Stimulated activated CD4-positive, alpha-beta T cell treated with anti-CD3 and anti-CD28 coated beads, Interleukin-4, amount 100 ng/mL, for 4 hours (primary cell): ENCODE measurements at places on chromosomes 5 and 9.
A peak's percentile ranks its signal among the peaks of the same experiment; 100 is the strongest.

DNA sequence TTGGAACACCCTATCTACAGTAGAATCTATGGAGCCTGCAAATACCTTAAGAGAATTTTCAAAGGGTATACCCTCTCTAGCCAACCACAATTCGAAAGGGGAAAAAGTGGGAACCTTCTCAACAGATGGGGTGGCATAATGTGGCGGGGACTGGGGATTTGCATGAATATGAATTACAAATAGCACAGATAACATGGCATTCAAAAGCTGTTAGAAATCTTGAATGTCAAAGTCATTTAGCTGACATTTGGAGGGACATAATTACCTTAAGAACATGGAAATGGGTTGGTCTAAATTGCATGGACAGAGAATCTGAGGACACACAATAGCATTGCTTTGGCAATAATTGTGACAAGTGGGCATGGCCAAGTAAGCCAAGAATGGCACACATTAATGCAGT, 23.2 kb upstream of the TYRP1 start:
- no peak for DNase-seq

DNA sequence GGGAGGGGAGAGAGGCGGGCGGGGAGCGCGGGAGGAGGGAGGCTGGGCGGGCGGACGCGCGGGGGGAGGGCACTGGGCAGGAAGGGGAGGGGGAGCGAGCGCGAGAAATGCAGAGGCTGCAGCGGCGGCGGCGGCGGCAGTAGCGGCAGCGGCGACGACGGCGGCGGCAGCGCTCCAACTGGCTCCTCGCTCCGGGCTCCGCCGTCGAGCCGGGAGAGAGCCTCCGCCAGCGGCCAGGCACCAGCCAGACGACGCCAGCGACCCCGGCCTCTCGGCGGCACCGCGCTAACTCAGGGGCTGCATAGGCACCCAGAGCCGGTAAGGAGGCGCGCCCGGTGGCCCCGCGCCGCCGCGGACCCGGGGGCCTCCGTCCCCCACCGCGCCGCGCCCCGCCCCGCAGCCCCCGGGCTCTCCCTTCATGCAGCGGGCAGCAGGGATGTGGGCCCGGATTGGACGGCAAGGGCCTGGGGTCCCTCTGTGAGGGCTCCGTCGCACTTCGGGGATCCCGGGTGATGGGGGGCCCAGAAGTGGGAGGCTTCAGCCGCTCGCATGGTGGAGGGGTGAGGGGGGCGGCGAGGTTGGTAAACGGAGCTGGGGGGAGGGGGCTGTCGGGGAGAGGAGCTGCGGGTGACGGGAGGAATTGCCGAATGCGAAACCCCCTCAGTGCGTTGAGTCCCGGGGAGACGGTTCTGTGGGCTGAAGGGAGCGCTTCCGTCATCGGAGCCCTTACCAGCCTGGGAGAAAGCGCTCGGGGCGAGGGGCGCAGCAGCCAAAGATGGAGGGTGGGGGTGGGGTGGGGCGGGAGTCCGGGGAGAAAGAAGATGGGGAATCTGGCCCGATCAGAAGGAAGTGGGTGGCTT, at the start of gene BASP1:
BASP1 (plus strand) TSS at position 139 of the 860 bp plus-strand sequence. CDS start 57,586 bp downstream, outside the sequence.
- DNase-seq: peak; percentile 44

DNA sequence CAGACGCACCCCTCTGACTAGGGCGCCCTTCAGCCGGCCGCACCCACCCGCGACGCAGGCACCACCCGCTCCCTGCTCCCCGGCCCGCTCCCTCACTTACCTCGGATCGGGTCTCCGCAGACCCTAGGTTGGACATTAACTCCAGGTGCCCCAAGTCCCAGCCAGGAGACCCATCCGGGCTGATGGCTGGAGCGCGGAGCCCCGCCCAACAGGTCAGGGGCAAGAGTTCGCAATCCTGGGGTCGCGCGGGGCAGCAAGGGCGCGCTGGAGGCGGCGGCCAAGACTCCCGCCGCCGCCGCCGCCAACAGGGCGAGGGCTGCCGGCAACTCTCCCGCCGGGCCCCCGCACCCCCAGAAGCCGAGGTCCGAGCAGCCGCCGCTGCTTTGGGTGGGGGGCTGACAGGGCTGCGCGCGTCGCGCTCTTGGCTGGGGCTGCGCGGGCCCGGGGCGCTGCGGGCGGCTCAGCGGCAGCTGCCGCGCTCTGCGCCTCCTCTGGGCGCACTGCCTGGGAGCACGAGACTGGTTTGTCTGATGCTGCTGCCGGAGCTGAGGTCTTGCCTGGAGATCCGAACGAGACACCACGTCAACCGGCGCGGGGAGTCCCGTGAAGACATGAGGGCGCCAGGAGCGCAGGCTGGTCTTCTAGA, at the start of gene GDNF:
GDNF (minus strand) TSS at position 635 of the 646 bp plus-strand sequence. CDS start 5,245 bp downstream, outside the sequence.
- DNase-seq: no peak

DNA sequence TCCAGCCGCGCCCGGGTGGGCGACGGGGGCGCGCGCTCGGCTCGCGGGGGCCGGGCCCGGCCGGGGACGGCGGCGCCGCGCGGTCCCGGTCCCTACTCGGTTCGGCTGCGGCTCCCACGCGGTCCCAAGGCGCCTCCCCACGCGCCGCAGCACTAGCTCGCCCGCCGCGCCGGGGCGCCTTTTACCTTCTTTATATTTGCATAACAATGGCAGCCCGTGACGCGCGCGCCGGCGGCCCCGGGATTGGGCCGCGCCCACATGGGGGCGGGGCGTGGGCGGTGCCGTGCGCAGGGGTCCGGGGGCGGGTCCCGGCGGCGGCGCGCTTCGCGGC, at the start of gene NRARP:
NRARP (minus strand) TSS at position 154 of the 331 bp plus-strand sequence. CDS start 343 bp downstream, outside the sequence.
- DNase-seq: peak; percentile 92

GRCh38 chr9:78692871-78693270, 395.9 kb downstream of the PSAT1 start:
- no peak for DNase-seq

DNA sequence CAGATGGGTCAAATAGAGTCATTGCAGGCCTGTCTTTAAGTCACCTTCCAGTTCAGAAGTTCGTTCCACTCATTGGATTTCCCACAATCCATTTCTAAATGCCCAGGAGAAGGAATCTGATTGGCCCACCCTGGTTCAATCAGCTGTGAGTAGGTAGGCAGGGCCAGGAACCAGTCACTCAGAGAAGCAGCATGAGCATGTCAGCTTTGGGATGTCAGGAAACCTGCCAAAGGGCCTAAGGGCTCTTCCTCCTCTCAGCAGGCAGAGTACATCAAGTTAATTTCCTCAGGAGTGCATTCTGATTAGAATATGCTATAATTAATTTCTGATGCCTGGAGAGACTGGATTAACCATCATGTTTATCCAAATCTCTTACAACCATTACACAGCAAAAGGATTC, 412.9 kb upstream of the CCNH start:
- no peak for DNase-seq

- no peak for DNase-seq
These were observed 2.4 kb downstream of the BICD2 start for GRCh38 chr9:92762196-92762595.

DNA sequence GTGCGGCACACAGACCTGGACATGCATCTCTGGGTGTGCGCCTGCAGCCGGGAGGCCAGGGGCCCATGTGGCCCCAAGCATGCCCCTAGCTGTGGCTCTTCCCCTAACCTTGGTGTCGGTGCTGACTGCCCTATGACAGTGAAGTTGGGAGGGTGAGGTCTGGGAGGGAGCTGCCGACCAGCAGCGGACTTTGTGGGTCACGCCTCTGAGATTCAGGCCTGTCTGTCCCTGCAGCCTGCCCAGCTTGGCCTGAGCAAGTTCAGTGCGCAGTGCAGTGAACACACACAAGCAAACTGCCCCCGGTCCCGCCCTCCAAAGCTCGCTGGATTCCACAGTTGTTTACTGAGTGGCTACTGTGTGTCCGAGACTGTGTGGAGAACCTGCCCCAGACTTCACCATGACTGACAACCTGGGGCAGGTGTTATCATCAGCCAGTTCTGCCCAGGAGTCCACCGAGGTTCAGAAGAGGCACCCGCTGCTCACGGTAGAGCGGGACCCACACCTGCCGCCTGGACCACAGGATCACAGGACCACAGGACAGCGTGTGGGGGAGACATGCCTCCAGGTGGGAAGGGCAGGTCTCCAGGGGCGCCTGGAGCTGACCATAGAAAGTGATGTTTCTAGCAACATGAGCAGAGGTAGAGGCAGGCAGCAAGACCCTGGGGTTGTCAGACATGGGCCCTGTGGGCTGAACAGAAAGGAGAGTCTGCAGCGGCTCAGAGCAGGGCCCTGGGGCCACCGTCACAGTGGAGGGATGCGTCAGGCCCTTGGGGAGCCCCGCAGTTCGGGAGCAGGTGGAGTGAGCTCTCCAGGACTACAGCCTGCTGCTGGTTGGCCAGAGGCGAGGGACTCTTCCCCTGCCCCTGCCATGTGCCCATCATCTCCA, 105.1 kb downstream of the PHF2 start:
- no peak for DNase-seq

DNA sequence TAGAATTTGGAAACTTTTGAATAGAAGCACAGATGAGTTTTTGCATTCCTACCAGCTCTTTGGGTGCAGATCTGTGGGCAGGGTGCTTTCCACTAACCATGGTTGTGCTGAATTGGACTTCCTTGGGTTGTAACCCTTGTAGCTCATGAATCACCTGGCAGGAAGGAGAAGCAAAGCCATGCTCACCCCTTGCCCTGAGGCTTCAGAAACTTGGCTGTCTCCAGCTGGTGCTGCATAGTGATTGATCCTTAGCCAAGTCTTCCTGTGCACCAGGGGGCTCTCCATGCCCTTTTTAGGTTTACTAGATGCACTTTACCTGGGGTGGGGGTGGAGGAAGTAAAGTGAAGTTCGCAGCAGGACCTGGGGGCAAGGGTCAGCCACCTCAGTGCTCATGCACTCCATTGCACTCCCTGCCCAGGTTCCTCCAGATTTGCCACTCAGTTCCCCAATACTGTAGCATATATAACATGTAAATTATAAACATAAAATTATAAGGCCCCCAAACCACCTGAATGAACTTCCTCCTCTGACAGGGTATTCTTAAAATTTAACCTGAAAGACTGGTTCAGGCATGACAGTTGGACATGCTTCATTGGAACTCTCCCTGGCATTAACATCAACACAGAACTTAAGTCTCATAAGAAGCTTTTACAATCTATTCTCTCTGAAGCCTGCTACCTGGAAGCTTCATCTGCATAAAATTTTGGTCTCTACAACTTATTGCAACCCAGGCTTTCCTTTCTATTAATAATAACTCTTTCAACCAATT, 25.8 kb upstream of the IFNA14 start:
- DNase-seq: no peak

DNA sequence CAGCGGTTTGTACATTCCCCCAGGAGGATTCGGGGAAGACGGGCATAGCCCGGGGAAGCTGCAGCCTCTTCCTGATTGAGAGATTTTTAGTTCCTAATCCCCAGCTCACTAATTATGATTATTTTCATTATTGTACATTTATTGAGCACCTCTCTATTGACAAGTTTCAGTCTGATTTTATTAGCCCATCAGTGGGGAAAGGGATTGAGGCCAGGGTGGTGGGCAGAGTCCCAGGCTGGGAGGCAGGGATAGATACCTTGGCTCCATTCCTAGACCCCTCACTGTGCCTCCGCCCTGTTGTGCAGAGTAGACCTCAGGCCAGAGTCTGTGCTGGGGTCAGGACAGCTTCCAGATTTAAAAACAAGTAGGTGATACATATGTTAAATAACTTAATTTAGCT, 27.2 kb downstream of the TCOF1 start:
- no peak for DNase-seq

GRCh38 chr5:6750142-6750840, 37.1 kb downstream of the TENT4A start:
- no peak for DNase-seq

DNA sequence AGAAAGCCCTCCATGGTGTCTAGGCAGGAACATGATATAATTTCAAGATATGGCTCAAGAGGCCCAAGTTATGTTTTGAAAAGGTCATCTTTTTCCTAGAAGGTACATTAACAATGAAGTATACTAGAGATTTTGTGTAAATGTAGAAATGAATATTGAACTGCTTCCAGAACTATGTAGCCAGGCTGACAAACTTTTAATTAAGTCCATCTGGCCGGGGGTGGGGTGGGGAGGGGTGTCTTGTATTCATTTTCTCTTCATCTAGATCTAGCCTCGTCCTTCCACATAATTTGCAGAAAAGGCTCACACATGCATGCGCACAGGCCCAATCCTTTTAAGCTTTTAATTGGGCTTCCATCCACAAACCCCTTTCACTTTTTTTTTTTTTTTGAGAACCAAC, 323.3 kb downstream of the ARL15 start:
- DNase-seq: no peak

- DNase-seq: no peak
These were observed 223.6 kb upstream of the EFNA5 start for GRCh38 chr5:107894361-107894760.

GRCh38 chr9:129270903-129271431, 92.9 kb upstream of the IER5L start:
- DNase-seq: no peak

DNA sequence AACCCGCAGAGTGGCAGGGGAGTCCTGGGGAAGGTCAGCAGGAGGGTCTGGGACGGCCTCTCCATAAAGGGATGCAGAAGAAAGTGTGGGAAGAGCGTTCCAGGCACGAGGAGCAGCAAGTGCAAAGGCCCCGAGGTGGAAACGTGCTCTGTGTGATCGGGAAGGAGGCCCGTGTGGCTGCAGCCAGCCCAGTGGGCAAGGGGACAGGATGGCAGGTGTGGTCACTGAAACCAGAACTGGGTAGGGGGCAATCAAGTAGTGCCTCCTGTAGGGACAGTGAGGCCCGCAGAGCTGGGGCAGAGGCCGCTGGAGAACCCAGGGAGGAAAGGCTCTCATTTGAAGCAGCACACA, 16.3 kb upstream of the LAMC3 start:
- no peak for DNase-seq

- DNase-seq: no peak
These were observed 53.1 kb downstream of the GPR107 start for GRCh38 chr9:130106860-130107233.

DNA sequence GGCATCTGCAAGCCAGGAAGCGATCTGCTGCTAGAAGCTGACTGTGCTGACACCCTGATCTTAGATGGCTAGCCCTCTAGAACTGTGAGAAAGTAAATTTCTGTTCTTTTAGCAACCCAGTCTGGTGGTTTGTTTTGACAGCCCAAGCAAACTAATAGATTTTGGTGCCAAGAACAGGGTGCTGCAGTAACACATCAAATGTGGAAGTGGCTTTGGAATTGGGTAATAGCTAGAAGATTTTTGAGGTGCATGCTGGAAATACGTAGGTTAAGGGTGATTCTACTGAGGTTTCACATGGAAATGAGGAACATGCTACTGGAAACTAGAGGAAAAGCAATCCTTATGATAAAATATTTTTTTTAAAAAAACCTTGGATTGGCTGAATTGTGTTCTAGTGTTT, 153.5 kb upstream of the SH3GL2 start:
- DNase-seq: no peak

- no peak for DNase-seq
These were observed 110.6 kb upstream of the FER start for GRCh38 chr5:108637134-108637533.

- DNase-seq: peak; percentile 32
These were observed 46.1 kb upstream of the RIC1 start for GRCh38 chr9:5582835-5583195.
